ENCODE measurements at places on chromosomes 5 and 9.

DNA sequence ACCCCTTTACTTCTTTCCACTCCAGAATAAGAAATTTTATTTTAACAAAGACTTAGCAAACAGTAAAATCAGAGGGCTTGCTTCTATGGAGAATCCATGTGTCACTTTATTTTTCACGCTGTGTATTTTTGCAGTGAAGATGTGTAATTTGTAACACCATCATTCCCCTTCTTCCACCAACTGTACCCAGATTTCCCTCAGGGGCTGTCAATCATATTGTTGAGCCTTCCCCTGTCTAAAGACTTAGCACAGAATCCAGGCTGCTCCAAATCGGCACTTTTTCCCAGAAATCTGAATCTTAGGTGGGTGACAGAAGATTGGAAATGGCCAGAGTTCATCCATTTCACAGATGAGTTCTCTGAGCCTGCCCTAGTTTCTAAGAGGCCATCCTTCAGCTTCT, 115.9 kb downstream of the GNAQ start:
- DNase-seq, result no peak

- no peak for DNase-seq
Observed at GRCh38 chr9:14547245-14548060, 145.8 kb downstream of the ZDHHC21 start.

DNA sequence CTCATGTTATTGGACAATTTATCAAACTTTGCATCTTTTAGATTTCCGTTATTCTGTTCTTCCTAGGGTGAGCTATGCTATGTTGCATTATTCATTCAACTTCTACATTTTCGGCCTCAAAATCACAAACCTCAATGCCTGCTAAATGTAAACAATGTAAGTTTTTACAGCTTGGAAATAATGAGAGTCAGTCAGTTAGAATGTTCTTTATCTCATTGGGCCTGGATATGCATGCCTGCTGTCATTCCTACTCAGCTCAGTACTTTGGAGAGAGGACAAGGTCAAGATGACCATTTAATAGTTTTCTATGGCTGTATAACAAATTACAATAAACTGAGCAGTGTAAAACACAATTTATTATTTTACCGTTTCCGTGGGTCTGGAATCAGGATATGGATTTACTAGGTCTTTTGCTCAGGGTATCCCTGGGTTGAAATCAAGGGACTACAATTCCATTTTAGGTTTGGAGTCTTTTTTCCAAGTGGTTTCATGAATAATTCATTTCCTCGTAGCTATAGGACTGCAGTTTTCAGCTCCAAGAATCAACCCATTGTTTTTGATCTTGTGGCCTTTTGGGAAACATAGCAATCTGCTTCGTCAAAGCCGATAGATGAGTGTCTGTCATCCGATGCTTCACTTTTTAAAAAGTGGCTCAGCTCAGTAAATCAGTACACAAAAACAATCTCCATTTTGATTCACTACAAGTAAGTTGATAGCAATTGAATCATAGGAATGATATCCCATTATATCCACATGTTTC, 1143.2 kb upstream of the CDH6 start:
- no peak for DNase-seq

DNA sequence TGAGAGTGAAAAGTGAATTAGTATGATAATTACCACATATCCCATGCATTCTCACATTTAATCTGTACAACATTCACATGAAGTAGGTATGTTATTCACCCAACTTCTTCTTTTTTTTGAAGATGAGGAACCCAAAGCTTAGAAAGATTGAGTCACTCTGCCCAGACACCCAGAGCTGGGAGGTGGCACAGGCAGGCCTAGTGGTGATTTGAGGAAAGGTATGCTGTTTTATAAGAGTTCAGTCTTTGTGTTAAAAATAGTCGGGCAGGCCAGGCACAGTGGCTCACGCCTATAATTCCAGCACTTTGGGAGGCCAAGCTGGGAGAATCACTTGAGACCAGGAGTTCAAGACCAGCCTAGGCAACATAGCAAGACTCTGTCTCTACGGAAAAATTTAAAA, 285.3 kb downstream of the NR3C1 start:
- no peak for DNase-seq

- no peak for DNase-seq
Observed at GRCh38 chr5:37739817-37740261, 100.0 kb downstream of the GDNF start.

DNA sequence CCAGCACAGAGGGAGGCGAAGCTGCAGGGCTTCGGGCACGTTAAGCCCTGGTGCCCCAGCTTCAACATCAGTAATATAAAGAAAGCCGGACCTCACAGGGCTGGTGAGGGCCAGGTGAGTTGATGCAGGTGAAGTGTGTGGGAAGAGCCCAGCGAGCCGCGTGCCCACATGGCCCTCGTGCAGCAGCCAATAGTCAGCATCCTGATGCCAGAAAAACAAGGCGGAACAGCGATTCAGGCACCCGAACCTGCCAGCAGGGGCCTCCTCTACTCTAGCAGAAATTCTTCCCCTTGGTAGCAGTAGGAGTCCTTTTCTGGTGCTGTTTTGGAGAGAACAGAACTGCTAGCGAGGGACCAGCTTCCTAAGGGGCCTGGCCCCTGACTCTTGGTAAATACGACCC, 7.8 kb downstream of the MED10 start:
- no peak for DNase-seq

DNA sequence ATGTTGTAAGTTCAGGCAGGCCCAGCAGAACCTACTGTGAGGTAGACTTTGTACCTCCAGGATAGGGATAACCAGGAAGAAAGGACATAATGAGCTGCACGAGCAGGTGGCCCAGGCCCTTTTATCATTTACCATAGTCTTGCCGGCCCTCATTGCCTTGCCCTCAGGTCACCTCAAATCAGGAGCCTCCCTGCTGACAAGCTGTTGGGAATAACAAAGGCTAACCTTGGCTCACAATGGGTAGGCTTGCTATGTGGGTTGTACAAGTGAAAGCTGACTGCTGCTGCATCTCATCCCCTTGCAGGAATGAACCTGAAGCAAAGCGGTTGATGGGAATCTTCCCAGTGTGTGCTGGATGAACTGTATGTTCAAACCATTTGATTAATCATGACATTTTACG, 159.5 kb upstream of the ACTBL2 start:
- no peak for DNase-seq

DNA sequence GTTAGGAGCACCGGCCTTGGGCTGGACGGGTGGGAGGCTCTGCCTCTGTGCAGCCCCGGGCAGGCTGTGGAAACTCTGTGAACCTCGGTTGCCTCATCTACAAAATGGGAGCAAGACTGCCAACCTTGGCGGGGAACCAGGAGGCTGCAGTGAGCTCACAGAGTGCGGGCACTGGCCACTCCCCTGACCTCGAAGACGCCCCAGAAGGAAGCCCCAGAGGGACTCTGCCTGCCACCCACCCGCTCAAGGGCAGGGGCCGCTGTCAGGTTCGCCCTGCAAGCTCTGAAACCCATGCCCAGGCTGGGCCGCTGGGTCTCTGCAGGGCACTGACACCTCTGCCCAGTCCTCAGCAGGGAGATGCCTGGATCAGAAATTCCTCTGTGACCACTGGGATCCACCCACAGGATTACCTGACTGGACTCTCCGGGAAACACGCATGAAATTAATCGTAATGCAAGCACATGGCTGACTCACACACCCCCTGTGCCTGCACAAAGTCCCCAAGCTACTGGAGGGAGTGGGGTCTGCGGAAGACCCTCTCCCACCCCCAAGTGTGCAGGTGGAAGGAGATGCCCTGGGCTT, 7.4 kb downstream of the CCDC187 start:
- DNase-seq, result no peak

DNA sequence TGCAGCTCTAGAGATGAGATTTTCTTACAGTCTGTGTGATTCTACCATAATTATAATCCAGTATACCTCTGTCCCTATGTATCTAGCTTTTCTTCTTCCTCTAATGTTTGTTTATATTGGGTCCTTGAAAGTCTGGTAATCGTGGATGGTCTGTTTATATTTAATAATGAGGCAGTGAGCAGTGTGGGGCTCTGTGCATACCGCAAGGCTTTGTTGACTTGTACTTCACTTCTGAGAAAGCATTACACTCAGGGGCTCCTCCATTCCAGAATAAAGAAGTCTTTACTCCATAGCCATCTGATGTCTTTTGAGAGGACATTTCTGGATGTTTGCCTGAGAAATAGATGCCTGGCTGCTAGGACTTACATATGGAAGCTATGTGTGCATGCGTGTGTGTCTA, 4.5 kb upstream of the MPDZ start:
- DNase-seq, result no peak

GRCh38 chr5:150431574-150431973, 18.0 kb downstream of the RPS14 start:
- no peak for DNase-seq

DNA sequence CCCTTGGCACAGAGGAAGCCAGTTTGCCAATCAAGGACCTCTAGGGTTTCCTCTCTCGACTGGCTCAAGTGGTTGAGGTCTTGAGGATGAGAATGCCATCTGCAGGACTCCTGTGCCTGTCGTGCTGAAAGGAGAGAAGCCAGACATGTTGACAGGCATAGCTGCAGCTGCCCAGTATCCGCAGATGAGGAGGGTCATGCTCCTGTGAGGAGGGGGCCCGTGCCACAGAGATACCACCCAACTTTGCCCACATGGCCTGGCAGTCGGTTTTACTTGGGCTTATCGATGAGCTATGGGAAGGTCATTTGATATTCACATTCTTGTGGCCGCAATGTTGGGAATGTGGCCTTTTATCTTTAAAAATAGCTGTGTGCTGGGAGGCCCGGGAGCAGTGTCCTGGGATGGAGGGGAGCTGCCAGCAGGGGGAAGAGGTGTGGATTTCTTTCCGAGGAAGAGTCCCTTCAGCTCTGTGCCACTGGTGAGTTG, 17.4 kb downstream of the FRMPD1 start:
- no peak for DNase-seq

- DNase-seq, result no peak
Observed at GRCh38 chr9:120431268-120431667, 148.7 kb downstream of the CDK5RAP2 start.

GRCh38 chr5:41869151-41869723, 988 bp downstream of the OXCT1 start:
- DNase-seq, result no peak

DNA sequence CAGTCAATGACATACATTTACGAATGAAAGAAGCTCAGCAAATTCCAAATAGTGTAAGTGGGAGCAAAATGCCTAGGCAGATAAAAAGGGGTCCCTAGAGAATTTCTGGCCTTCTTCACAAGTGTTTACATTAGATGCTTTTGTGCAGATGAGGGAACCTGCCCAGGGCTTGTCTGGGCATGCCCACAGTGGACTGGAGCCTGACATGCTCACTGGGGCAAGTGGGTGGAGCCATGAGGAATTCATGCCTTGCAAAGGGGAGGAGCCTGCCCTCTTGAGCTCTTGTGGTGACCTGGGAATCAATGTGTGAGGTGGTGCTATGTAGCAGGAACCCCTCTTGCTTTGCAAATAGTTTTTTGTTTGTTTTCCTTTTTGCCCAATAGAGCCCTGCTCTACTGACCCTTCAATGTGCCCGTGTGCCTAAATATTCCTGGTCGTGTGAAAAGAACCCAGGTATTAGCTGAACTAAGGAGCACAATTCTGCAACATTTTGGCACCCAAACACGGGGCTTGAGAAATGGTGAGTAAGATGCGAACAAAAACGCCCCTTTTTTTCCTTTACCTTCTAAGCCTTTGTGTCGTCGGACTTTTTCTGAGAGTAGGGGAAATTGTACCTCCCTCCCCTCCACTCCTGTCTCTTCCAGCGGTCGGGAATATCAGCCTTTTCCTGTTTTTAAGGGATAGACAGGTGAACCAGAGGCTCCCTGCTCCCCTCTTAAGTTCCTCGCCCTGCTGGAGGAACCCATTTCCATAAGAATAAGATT, 433.8 kb upstream of the CDH9 start:
- no peak for DNase-seq

DNA sequence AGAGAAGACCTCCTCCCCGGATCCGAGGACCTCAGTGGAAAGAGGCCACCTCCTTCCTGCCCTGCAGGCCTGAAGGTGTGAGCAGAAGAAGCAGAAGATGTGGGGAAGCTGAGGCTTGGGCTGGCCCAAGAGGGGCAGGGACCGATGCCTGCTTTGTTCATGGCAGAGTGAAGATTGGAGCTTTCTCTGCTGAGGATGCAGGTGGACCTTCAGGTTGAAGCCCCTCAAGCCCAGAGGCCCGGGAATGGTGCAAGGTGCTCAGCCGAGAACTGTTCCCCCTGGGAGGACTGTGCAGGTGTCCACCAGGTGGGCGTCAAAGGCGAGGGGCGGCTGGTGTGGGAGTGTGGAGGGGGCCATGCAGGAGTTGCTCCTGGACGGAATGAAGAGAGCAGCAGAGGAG, 277.9 kb upstream of the IRX2 start:
- no peak for DNase-seq

DNA sequence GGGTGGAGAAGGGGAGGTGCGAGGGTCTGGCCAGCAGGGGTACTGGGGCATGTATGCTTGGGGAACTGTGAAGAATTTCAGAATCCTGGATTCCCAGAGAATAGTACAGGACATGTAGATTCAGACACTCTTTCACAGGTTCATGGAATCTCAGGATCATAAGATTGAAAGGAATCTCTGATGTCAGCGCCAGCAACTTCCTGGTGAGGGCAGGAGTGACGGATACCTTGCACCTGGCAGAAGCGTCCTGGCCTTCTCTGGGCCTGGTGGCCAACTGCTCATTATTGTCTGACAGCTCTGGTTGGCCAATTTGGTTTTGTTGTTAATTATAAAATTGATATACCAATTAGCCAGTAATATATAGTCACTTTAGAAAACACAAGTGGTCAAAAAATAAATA, 6.9 kb downstream of the GM2A start:
- DNase-seq, result no peak

DNA sequence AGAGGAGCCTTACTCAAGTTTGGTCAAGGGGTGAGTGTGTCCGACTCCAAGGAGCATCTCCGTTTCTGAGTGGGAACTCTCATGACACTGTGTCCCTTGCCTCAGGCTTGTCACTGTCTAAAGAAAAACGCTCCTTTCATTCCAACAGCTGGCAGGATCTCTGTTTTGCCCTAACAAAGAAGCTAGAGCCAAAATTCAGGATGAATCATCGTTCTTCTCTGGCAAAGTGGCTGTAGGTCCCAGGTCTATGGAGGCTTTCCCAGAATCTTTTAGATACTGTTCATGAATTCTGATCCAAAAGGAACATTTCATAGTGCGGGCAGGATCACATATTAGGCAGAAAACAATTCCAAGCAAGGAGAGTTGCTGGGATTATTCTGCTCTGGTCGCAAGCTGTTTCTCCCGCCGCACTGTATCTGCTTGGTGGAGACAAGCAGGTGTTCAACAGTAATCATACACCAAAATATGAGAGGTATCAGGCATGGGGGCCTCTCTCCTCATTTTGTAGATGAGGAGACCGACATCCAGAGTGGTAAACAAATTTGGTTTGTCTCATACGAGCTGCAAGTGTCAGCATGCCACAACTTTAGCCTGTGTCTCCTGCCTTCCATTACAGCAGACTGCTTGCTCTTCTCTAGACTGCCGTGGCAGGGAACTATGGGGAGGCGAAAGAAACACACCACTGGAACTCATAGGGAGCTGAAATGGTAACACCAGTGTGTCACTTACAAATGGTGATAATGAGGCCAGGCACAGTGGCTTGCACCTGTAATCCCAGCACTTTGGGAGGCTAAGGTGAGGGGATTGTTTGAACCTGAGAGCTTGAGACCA, 72.6 kb downstream of the ENTREP1 start:
- no peak for DNase-seq

GRCh38 chr9:27431543-27432147, 92.4 kb upstream of the IFNK start:
- DNase-seq, result no peak

Measured in CD4-positive, alpha-beta T cell treated with Interleukin-1 beta for 1 hour (primary cell).